ENCODE measurements at places on chromosomes 6 and 20.

GRCh38 chr6:36692220-36692619 lies 5.4 kb upstream of the RAB44 start:
- no peak for DNase-seq

DNA sequence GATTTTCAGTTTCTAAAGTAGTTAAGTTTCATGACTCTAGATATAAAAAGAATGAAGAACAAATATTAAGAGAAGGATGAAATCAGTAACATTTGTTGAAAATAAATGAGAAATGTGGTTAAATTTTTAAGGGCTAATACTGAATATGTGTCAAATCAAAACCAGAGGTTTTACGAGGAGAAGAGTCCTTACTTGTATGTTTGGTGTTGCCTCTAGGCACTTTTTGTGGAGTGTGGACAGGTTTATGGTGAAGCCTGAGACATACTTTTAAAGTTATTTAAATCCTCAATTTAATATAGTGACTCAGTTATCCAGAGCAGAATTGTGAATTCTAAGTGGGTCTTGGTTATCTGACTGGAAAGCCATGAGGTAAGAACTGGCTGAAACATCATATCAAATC lies 68.7 kb downstream of the COL19A1 start:
- DNase-seq: no peak

DNA sequence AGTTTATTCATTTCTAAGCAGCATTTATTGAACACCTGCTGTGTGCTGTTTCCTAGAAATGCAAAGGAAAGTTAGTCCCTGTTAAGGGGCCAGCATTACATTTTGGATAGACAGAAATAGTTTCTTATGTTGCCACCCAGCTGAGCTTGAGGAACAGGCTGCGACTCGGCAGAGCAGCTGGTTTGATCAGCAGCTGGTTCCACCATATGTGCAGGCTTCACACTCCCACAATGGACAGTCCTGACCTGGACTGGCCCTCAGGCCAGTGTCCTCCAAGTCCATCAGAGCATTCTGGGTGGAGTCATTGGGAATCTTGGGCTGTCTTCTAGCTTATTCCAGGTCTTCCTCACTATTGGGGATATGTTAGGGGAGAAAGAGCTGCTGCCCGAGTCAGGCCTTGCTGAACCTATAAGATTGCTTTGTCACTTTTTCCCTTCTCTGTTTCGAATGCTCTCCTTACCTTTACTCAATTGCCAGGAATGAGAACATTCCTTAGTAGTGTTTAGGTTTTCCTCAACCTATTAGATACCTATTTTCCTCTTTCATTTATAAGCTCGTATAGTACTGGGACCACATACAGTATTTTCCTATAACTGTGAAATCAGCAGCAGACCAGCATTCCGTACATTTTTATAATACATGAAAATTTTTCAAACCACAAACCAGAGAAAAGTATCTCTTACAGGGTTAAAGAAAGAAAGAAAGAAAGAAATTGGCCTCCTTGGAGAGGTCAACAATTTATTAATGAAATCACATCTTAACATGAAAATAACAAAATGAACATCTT lies 203.0 kb downstream of the FARS2 start:
- no peak for DNase-seq

DNA sequence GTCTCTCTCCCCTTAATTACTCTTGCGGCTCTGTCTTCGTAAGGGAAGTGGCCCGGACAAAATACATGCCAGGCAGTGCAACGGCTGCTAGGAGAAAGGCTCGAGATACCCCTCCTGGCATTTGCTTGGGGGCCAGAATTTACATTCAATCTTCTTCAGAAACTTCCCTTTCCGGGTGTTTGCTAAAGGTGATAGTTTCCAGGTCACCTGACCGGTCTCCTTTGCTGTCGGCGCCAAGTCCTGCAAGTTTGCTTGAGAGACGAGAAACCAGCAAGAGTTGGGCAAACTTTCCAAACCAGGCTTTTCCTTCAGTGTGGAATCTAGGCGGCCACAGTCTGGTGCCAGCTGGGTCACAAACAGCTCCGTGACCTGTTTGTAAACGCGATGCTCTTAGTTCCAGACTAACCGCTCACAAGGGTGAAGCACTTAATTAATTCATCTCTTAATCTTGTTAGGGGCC lies 563 bp upstream of the SRSF3 start:
- DNase-seq: no peak

GRCh38 chr6:4840169-4840568 lies 64.0 kb downstream of the CDYL start:
- DNase-seq: no peak

GRCh38 chr6:46655803-46656202 lies 3.0 kb downstream of the SLC25A27 start:
- DNase-seq: no peak

Measured in stimulated activated CD8-positive, alpha-beta memory T cell treated with anti-CD3 and anti-CD28 coated beads, Interleukin-15, amount 100 ng/mL, for 48 hours (primary cell).